AG04450 (cell line): ENCODE measurements at places on chromosomes 3 and 15. TPM values are rescaled to one million over a fixed set of nuclear protein-coding genes. Genes with fewer than 3 reads are reported as not detected.
A peak's percentile ranks its signal among the peaks of the same experiment; 100 is the strongest.

Gene GABRR3
- polyA plus RNA-seq, result not detected in 2 replicates

Gene ANKRD63
- polyA plus RNA-seq, result not detected in 2 replicates

Gene HRG
- not detected in 2 replicates for polyA plus RNA-seq

Gene PTPRG
- 24.2 and 26.5 TPM in 2 replicates for polyA plus RNA-seq

Gene AADACL2
- polyA plus RNA-seq, result not detected in 2 replicates

DNA sequence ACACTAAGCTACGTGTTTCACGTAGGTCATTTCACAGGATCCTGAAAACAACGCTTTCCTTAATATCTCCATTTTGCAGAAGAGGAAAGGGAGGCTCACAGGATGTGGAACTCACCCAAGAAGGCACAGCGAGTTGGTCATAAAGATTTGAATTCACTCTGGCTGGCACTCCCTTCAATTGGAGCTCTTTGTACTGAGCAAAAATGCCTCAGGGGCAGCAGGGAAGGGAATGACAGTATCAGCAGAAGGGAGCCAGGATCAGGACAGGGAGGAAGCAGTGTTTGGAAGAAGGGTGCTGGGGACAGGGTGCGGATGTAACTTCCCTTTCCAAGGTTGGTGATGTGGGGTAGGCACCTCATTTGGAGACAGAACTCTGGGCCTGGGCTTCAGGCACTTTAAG lies 1.1 kb upstream of the ST6GAL1 start:
- DNase-seq, result no peak

- DNase-seq, result no peak
Observed at GRCh38 chr15:99842071-99842470, 108.8 kb upstream of the LYSMD4 start.

DNA sequence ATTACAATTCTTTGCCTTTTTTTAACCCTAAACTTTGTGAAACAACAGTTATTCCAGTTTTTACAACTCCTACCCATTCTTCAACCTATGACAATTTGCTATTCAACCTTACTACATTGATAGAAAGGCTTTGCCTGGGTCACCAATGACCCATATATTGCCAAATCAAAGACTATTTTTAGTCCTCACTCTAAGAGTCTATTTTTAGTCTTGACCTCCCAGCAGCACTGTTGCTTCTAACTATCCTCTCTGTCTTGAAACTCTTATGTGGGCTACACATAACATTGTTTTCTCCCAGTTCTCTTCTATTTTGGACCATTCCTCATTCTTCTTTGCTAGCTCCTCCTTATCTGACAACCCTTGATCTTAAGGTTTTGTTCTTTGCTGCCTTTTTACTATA lies 71.4 kb downstream of the C3orf80 start:
- DNase-seq, result no peak

DNA sequence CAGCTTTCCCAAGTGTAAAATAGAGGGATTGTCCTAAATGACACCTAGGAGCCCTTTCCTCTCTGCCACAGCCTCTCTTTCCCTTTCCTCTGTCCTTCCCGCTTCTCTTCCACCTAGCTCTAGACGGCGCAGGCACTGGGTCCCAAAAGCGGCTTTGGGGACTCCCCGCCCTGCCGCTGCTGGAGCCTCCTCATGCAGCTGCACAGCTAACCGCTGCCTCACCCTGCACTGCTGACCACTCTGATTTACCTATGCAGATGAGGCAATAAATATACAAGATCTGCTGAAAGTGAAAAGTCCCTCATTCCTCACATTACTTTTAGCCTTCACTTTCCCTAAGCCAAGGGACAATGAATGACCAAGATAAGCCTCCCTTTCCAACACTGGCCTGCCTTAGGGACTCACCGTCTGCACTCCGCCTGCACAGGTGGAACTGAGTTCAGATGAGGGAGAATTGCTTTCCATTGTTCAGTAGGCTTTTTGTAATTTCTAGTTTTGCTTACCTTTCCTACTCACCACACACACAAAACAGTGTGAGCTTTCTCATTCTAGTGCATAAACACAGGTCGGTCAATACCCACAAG lies 197.5 kb upstream of the BCL6 start:
- DNase-seq, result no peak

GRCh38 chr3:184874709-184875644 lies 63.0 kb downstream of the VPS8 start:
- no peak for DNase-seq

GRCh38 chr15:33375236-33375635 lies 64.5 kb downstream of the RYR3 start:
- DNase-seq, result no peak

- DNase-seq, result peak; percentile 55
Observed at GRCh38 chr3:168047190-168047795, 48.4 kb downstream of the GOLIM4 start.

- peak; percentile 77 for DNase-seq
Observed at GRCh38 chr3:98962189-98962930, 60.9 kb upstream of the DCBLD2 start.

- no peak for DNase-seq
Observed at GRCh38 chr3:16504242-16504641, 9.3 kb downstream of the RFTN1 start.

- no peak for DNase-seq
Observed at GRCh38 chr3:68306571-68306970, 625.8 kb downstream of the TAFA4 start.

GRCh38 chr15:52499506-52499905 lies 29.2 kb downstream of the MYO5A start:
- DNase-seq, result no peak

GRCh38 chr15:56291741-56292140 lies 48.1 kb upstream of the RFX7 start:
- DNase-seq, result no peak

DNA sequence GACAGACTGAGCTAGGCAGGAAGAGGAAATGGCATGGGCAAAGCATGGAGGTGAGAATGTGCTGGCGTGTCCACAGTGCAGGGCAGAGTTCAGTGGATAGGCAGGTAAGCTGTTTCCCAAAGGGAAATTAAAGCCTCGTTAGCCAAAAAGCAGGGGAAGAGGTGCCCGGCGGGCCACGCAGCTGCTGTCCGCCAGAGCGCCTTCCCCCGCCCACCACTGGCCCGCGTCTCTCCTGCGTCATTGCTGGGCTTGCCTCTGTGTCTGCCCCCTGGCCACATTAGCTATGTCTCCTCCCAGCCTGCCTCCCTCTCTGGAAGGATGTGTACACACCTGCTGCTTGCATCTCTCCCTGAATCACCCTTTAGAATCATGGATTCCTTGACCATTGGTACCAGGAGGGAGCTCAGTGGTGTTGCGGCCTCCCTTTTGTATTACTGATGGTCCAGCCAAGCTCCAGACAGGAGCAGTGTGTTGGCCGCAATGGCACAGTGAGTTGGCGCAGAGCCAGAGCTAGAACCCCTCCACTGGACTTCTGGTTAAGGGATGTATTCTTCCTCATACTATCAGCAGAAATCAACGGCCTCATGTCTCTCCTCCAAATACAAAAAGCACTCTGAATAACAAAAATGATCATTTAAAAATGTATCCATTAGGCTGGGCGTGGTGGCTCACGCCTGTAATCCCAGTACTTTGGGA lies 26.6 kb downstream of the SLC28A1 start:
- DNase-seq, result no peak

GRCh38 chr3:67335813-67336212 lies 318.6 kb downstream of the SUCLG2 start:
- no peak for DNase-seq

DNA sequence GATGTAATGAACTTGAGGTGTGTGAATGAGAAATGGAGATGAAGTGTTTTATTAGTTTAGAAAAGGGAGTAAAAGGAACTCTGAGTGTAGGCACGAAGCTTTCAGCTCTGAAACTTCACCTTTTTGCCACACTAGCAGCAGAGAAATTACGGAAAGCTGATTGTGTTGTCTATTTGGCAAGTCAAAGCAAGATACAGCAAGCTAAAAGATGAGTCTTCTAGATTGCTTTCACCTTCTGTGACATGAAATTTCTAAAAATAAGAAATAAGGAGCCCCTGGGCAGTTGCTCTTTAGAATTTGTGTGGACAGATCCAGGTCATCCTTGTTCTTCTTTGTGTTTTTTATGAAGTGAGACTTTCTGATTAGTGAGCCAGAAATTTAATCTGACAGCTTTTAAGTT lies 143.4 kb downstream of the FNDC3B start:
- DNase-seq, result no peak

- DNase-seq, result no peak
Observed at GRCh38 chr3:169509780-169510692, 153.5 kb downstream of the MECOM start.
